ENCODE measurements at places on chromosomes 5 and 9. TPM values are rescaled to one million over a fixed set of nuclear protein-coding genes. Genes with fewer than 3 reads are reported as not detected.

DNA sequence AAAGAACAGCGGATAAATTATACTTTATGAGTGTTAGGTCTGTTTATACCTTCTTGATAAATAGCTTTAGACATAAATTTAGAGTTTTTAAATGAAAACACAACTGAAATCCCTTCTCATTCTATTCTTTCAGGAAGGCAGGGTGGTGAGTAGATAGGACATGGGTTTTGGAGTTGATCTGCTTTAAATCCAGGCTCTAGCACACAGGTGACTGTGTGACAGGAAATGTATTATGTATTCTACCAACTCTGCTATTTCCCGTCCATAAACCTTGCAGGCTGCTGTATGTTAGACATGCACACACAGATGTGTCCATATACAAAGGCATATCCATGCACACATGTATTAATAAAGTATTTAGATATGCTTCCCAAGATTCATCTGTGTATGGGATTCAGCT, 19.3 kb upstream of the CARTPT start:
- DNase-seq, result no peak

The TAF11L10 gene
- not detected for total RNA-seq

DNA sequence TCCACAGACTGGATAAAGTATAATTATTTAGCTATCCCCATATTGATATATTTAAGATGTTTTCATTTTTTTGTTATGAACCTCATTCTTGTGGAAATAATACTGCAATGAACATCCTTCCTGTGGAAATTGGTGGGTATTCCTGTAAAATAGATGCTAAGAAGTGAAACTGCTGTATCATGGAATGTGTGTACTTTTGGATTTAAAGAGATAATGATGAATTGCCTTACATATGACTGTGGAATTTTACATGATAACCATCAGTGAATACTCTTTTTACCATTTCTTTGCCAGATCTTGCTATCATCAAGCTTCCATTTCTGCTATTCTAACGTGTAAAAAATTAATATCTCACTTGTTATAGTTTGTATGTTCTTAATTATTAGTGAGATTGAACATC, 847.9 kb downstream of the EFNA5 start:
- no peak for DNase-seq

- no peak for DNase-seq
Measured at GRCh38 chr9:16029046-16029615, 476.3 kb downstream of the CCDC171 start.

The PLPP6 gene
- 5.0 TPM for total RNA-seq

Measured in activated CD4-positive, alpha-beta T cell treated with anti-CD3 and anti-CD28 coated beads for 36 hours (primary cell).